Calu3 (cell line): ENCODE measurements at places on chromosomes 7 and 10. TPM values are rescaled to one million over a fixed set of nuclear protein-coding genes. Genes with fewer than 3 reads are reported as not detected.

CTBP2 gene
- 71.9 and 78.7 TPM in 2 replicates for total RNA-seq

CAMK1D gene
- total RNA-seq = 2.6 and 2.7 TPM in 2 replicates

ENO4 gene
- total RNA-seq = 0.12 TPM in 1 of 2 replicates, not detected in the other

SNX10 gene
- total RNA-seq = 19.6 and 22.1 TPM in 2 replicates

CNTNAP2 gene
- total RNA-seq = 0.29 and 1.1 TPM in 2 replicates

NPTX2 gene
- not detected in 2 replicates for total RNA-seq

STEAP2 gene
- total RNA-seq = 38.5 and 38.7 TPM in 2 replicates

MAGI2 gene
- 0.52 and 0.64 TPM in 2 replicates for total RNA-seq

INMT gene
- not detected in 2 replicates for total RNA-seq

IFIT1 gene
- total RNA-seq = 52.3 and 201 TPM in 2 replicates

LMOD2 gene
- total RNA-seq = not detected in 2 replicates

SLC29A4 gene
- 1.9 and 2.5 TPM in 2 replicates for total RNA-seq

DNA sequence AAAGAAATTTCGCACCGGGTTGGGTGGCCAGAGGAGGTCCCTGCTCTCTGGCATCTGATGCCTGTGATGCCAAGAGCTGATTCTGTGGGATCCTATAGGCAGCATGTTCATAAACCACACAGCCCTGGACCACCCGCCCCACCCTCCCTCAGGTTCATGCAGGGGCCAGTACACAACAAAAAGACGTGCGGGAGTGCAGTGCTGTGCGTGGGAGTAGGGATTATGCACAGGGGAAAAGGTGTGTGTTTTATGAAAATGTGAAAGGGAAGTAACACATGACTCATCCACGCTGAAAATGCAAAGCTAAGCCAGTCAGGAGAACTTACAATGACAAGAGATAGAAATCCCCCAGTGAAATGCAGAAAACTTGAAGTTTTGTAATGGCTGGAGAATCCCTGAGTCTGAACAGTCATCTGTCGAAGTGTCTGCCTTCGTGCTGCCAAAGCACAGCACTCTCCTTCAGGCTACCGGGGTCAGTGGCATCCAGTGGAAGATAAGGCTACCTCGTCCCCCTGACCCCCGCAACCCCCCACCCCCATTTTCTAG lies 1.1 kb downstream of the KIAA1217 start:
- peaks cover 26% of the 10 kb centered on the region for H3K36me3 ChIP-seq
- H3K27ac ChIP-seq = peak overlapping the region; percentile 4
- H3K4me3 ChIP-seq = peak overlapping the region; percentile 88
- no peaks in the 10 kb centered on the region for H3K27me3 ChIP-seq
- peak; percentile 14 for DNase-seq

- no peaks in the 10 kb centered on the region for H3K36me3 ChIP-seq
- no peak overlapping the region for H3K4me3 ChIP-seq
- H3K4me1 ChIP-seq = no peaks in the 10 kb centered on the region
- H3K27me3 ChIP-seq = no peaks in the 10 kb centered on the region
- H3K27ac ChIP-seq = no peak overlapping the region
These were observed 67.3 kb downstream of the VWA2 start for GRCh38 chr10:114306116-114306973.

- H3K27me3 ChIP-seq = no peaks in the 10 kb centered on the region
- DNase-seq = peak; percentile 27
- H3K4me3 ChIP-seq = no peak overlapping the region
- peaks cover 23% of the 10 kb centered on the region for H3K4me1 ChIP-seq
- H3K36me3 ChIP-seq = no peaks in the 10 kb centered on the region
- H3K27ac ChIP-seq = no peak overlapping the region
These were observed 61.0 kb upstream of the NFE2L3 start for GRCh38 chr7:26090927-26091519.

DNA sequence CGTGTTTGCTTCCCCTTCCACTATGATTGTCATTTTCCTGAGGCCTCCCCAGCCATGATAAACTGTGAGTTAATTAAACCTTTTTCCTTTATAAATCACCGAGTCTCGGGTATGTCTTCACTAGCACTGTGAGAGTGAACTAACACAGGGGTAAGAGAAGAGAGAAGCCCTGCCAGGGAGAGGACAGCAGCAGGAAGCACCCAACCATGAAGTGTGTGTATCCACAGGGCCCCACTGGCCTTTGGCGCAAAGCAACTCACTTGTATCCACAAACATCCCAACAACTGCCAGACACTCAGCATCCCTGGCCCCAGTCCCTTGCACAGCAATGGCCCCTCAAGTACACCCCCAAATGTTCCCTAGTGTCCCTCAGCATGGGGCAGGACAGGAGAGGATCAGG lies 115.1 kb downstream of the MAD1L1 start:
- DNase-seq = no peak
- no peak overlapping the region for H3K4me3 ChIP-seq
- H3K36me3 ChIP-seq = peaks cover 16% of the 10 kb centered on the region
- H3K27me3 ChIP-seq = no peaks in the 10 kb centered on the region

DNA sequence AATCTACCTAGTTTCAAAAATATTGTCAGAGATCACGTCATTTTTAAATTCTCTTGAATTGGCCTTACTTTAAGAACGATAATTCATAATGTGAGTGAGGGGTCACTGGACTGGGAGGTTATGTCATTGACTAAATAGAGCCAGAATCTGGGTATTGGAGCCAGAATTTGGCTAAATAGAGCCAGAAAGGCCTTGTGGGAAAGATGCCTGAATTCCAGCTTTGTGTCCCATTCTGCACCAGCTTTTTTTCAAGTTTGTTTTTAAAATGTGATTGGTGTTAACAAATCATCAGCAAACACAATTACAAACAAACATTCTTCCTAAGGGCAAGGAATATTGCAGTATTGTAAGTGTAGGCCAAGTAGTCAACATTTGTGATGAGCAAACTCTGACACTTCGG lies 233.2 kb upstream of the PRKCQ start:
- H3K4me1 ChIP-seq = no peaks in the 10 kb centered on the region
- no peaks in the 10 kb centered on the region for H3K36me3 ChIP-seq
- no peaks in the 10 kb centered on the region for H3K27me3 ChIP-seq
- no peak overlapping the region for H3K27ac ChIP-seq
- no peak overlapping the region for H3K4me3 ChIP-seq

DNA sequence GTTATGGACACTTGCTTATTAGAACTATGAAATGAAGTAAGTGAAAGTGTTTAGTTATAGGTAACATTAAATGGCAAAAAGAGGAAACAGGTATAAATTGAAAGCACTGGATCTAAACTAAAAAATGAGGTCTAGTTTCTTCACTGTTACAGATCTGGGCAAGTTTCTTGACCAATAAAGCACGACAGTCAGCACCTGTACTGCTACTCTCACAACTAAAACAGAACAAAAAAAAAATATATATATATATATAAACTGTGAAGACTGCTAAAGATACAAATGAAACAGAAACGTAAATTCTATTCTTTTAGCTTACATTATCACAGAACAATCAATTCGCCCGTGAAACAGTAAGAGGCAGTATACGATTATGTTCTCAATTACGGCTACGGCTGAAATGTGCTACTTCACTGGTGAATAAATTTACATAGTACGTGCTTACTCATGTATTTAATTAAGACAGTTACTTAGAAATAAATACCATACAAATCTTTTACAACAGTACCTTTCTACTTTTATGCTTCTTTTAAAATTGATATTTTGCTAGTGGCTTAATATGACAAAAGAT lies 4.2 kb downstream of the AHR start:
- DNase-seq = no peak
- H3K27me3 ChIP-seq = no peaks in the 10 kb centered on the region
- H3K4me1 ChIP-seq = peaks cover 8% of the 10 kb centered on the region
- peaks cover 55% of the 10 kb centered on the region for H3K36me3 ChIP-seq
- H3K4me3 ChIP-seq = no peak overlapping the region
- H3K27ac ChIP-seq = peak overlapping the region; percentile 14

DNA sequence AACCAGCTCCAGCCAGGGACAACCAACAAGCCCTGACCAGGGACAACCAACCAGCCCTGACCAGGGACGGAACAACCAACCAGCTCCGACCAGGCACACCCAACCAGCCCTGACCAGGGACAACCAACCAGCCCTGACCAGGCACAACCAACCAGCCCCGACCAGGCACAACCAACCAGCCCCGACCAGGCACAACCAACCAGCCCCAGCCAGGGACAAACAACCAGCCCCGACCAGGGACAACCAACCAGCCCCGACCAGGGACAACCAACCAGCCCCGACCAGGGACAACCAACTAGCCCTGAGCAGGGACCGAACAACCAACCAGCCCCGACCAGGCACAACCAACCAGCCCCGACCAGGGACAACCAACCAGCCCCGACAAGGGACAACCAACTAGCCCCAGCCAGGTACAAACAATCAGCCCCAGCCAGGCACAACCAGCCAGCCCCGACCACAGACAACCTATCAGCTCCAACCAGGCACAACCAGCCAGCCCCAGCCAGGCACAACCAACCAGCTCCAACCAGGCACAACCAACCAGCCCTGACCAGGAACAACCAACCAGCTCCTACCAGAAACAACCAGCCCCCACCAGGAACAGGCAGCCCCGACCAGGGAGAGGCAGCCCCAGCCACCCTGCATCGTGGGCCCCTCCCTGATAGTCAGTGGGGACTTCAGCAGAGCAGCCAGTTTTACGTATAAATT lies 56.4 kb downstream of the PROSER2 start:
- H3K4me1 ChIP-seq = peaks cover 55% of the 10 kb centered on the region
- peaks cover 27% of the 10 kb centered on the region for H3K36me3 ChIP-seq
- no peak overlapping the region for H3K4me3 ChIP-seq
- H3K27ac ChIP-seq = no peak overlapping the region

GRCh38 chr10:30284865-30285594 lies 64.0 kb downstream of the MTPAP start:
- peak; percentile 8 for DNase-seq
- no peaks in the 10 kb centered on the region for H3K36me3 ChIP-seq
- no peak overlapping the region for H3K4me3 ChIP-seq
- H3K27ac ChIP-seq = no peak overlapping the region
- no peaks in the 10 kb centered on the region for H3K4me1 ChIP-seq

DNA sequence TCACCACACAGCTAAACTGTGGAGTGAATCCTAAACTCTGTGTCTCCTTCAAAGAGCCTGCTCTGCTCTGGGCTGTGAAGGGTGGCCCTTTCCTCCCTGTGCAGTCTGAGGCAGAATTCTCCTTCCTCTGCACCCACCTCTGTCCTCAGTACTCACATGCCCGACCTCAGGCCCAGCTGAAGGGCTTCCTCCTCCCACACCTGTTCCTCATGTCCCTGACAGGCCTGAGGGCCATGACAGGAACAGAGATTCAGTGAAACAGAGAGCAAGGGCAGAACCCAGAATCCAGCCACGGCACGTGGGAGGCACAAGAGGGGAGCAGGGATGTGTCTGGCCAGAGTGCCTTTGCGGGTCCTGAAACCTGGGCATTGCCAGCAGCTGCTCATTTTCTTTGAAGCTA lies 13.9 kb downstream of the CREB3L2 start:
- no peak overlapping the region for H3K4me3 ChIP-seq
- peaks cover 10% of the 10 kb centered on the region for H3K4me1 ChIP-seq
- no peak for DNase-seq
- no peak overlapping the region for H3K27ac ChIP-seq

DNA sequence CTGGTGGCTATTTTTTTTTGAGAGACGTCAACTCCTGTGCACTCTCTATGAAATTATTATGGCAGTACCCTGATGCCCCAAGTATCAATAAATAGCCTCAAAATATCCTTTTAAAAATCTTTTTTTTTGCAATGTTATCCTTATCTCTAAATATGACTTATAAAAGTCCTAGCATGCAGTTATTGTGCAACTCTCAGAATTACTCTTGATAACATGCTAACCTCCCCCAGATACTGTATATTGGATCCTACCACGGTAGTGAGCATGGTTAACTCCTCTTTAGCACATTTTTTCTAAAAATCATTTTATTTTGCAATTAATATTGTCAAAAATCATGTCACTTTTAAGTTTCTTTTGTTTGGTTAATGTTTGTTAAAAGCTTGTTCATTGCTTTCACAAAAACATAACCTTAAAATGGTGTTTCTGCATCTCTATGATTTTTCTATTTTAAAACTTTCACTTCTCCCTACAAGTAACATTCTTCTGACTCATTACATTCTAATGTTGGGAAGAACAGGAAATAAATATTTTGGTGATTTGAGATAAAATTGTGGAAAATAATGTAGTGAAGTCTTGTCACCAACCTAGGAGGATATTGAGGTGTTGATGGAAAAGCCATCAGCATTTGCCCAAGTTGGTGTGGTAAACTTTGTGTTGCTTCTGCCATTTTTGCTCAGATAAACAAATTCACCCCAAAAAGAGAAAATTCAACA lies 42.1 kb upstream of the ADRA2A start:
- no peak for DNase-seq
- no peaks in the 10 kb centered on the region for H3K27me3 ChIP-seq
- no peak overlapping the region for H3K4me3 ChIP-seq
- no peak overlapping the region for H3K27ac ChIP-seq

DNA sequence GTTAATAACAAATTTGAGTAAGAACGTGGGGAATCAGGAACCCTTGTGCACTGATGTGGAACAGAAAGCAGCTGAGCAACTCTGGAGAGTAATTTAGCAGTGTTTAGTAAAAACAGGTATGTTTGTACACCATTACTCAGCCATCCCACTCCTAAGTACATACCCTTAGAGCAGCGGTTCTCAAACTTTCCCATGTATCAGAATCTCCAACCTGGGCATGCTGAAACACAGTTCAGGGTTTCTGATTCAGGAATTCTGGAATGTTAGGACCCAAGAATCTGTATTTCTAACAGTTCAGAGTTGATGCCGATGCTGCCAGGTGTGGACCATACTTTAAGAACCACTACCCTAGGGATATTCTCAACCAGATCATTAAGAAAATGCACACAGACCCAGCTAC lies 5.1 kb downstream of the SGMS1 start:
- H3K4me1 ChIP-seq = no peaks in the 10 kb centered on the region
- H3K27ac ChIP-seq = no peak overlapping the region
- no peak for DNase-seq
- H3K36me3 ChIP-seq = peaks cover 19% of the 10 kb centered on the region

DNA sequence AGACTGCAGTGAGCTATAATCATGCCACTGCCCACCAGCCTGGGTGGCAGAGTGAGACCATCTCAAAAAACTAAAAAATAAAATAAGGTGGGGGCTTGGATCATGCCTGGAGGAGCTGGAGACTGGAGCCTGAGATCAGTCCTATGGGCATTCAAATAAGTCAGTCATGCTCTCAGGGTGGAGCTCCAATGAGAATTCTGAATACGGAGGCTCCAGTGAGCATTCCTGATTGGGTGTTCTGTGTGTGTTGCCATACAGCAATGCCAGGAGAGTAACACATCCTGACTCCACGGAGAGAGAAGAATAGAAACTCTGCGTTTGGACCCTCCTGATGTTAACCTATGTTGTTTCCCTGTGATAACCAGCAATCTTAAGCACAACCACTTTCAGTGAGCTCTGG lies 16.0 kb downstream of the UBE2D4 start:
- peaks cover 14% of the 10 kb centered on the region for H3K4me1 ChIP-seq
- H3K27ac ChIP-seq = no peak overlapping the region
- no peaks in the 10 kb centered on the region for H3K36me3 ChIP-seq
- DNase-seq = no peak

DNA sequence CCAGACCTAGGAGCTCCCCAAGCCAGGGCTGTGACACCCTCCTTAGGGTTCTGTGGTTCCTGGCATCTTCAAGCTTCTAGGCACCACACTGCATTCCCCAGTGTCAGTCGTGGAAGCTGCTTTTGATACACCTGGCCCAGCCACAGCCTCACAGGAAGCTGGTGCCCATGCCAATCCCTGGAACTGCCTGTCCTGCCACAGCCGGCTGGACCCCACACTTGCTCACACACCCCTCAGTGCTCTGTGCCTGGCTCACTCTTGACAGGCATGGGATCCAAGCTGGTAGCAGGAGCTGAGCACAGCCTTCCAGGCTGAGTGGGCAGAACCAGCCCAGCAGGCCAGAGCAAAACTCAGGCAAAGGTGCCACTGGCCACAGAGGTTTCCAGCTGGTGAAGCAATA lies 21.8 kb downstream of the LRRC72 start:
- no peaks in the 10 kb centered on the region for H3K4me1 ChIP-seq
- DNase-seq = no peak
- no peak overlapping the region for H3K27ac ChIP-seq
- H3K27me3 ChIP-seq = no peaks in the 10 kb centered on the region
- no peaks in the 10 kb centered on the region for H3K36me3 ChIP-seq
